ENCODE measurements at places on chromosomes 2 and 18.

DNA sequence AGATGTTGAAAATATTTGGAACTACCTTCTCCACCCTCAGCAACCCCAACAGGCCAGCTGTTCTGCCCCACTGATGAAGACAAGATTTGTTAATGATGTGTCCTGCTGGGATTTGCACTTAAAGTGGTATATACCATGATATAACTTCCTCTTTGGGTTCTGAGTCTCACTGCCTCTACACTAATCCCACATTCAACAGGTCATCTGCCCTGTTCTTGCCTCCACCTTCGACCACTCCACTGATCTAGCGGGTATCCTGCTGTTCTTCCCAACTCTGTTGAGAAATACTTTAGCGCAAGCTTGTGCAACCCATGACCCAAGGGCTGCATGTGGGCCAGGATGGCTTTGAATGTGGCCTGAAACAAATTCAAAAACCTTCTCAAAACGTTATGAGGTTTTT lies 72.7 kb downstream of the LRP1B start:
- no peak for DNase-seq

GRCh38 chr2:8204711-8205110 lies 477.1 kb upstream of the ID2 start:
- no peak for DNase-seq

DNA sequence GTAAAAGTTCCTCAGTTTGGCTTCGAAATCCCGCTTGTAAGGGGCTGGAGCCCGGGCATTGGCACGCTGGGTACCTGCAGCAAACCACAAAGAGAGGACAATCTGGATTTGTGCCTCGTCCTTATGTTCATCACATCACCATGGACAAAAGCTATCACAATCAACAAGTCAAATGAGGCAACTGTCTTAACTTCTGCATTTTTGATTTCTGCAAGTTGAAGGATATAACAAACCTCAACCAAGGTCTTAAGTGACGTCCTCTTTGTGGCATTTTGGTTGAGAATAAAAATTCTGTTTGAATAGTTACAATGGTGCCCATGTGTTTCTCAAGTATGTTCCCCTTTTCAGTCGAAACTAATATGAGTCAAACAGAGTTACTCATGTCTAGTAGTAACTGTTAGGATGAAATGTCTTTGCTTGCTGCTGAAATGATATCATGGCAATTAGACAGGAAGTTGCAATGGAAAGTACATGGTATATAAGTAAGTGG lies 70.8 kb upstream of the STK17B start:
- DNase-seq: no peak

- DNase-seq: no peak
These were observed 394.7 kb upstream of the ZNF804A start for GRCh38 chr2:184203661-184204060.

DNA sequence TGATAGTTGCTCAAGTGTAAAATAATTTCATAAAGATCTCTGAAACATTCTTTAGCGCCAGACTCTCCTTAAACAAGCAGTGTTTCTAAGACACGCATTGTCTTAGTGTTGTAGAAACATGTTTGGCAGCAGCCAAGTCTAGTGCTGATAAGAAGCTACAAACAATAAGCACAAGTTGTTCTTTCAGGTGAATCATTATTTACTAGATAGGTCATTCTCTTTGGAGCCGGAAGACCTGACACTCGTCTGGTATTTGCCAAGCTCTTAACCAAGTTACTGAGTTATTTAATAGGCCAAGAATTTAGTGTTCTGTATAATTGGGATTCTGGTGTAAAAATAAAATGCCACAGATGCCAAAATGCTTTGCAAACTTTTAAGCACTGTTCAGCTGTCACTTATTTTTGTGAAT lies 852.1 kb downstream of the CPS1 start:
- DNase-seq: peak; percentile 14

GRCh38 chr2:201237486-201238123 lies 22.7 kb upstream of the CASP8 start:
- no peak for DNase-seq

- DNase-seq: no peak
These were observed 84.3 kb downstream of the ASB1 start for GRCh38 chr2:238510911-238511613.

Data from NCI-H2029 (cell line).